ENCODE measurements at places on chromosomes 5 and 9.

DNA sequence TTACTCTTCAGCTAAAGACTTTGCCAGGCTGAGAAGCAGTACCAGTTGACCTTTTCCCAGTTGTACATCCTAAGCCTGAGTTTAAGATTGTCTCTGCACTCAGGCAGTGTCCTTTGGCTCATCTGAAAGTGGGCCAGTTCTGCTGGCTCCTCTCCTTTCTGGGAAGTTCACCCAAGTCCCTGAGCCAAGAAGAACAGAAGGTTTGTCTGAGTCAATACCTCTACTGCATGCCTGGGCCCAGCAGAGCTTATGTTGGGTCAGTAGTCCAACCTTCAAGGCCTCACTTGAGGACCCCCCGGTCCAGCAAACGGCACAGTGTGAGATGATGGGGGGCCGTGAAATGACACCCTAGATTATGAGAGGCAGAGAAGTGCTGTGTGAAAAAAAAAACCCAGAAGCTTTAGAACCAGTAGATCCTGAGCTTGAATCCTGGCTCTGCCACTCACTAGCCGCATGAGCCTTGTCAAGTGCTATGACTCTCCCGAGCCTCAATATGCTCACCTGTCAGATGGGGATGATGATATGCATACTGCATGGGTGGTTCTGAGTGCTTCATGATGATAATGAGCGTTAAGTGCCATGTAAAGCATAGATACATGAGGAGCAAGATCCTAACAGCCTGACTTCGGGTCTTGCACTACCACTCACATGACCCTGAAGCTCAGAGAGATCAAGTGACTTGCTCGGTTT is 156.0 kb downstream of the MACROH2A1 start:
- no peak for DNase-seq

GRCh38 chr5:84379749-84380148 is 4.9 kb downstream of the EDIL3 start:
- DNase-seq, result no peak

DNA sequence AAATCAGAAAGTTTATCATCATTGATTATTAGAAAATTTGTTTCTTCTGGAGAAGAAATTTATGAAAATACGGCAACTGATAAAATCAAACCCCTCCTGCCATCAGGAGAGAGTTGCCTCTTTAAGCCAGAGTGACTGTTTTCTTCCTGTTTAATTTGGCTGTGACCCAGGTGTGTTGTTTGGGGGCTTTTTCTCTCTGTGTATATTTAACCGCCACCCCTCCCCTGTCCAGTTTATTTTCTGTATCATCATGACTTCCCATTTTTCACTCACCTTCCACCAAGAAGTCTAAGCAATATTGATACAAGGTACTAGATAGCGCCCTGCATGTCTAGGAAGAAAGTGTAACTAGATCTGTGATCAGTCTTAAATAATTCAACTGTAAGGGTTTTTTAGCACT is 50.1 kb downstream of the FAM78A start:
- DNase-seq, result no peak

DNA sequence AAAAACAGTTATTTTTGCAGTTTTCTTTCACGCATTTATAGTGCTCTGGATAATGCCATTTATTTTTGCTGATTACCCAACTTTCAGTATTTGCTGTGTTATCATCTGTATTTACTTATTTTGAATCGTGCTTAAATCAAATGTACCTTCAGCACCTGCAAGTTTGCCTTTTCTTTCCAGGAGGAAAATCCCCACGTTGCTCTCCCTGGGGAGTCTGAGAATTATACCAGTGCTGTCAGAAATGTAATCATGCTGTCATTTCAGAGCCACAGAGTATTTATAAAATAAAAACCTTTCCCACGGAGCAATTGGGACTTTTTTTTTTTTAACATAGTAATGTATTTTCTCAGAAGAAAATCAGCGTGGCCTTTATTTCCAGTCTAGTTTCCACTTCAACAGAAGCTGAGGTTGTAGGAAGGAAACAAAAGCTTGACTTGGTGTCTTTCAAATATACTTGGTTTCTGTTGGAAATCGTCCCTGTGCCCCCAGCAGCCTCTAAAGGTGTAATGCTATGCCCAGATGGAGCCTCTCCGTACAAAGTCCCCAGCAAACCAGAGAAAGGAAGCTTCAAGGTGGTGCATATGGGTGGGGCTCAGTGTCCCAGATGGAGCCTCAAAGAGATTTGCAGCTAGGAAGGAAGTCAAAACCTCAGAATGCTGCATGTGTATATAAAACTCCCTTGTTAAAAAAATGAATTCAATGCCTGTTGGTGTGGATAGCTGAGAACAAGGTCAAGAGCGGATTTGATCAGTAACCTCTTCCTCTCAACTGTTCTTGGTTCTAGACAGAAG is 2.1 kb downstream of the GPR150 start:
- DNase-seq, result no peak

DNA sequence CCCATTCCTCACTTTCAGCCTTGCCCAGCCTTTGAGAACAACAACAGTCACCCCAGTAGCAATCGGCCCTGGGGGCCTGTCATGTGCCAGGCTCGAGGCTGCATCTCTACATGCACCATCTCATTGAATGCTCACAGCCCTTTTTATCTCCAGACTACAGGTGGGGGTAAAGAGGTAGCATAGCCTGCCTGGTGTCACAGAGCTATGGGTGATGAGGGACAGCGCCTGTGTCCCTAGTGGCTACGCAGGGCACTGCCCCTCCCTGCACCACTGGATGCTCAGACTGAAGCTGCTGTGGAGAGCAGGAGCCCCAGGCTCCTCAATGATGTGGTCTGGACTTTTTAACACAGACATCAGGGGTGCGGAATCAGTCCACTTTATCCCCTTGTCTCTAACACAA is 2.8 kb downstream of the CAMK2A start:
- DNase-seq, result no peak

DNA sequence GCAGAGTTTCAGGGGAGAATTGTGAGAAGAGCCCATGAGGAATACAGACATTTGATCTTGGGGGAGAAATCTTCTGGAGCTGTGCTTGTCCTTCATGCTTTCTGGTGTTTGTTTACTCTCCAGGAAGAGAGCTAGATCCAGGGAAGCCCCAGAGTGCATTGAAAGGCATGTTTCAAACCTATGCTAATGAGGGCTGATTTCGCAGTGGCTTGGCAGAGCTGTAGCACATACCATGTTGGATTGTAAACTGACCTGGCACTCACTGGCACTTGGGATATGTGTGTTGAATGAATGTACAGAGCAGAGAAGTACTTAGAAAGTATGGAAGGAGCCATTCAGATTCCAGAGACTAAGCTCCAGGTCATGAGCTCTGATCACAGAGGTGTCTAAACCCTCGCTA is 30.9 kb downstream of the TNFSF8 start:
- no peak for DNase-seq

DNA sequence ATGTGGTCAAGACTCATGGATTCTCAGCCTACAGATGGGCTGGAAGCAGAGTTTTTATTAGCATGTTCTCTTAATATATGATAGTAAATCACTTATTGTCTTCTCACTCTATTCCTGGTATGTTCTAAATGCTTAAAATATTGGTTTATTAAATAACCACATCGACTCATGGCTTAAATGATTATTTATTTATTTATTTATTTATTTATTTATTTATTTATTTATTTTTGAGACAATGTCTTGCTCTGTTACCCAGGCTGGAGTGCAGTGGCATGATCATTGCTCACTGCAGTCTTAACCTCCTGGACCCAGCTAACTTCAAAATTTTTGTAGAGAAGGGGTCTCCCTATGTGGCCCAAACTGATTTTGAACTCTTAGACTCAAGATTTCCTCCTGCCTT is 457.2 kb upstream of the TNC start:
- DNase-seq, result no peak

Data from activated T-cell treated with anti-CD3 and anti-CD28 coated beads, Interleukin-2, amount 50 U/mL, for 72 hours (primary cell).